ENCODE measurements at places on chromosomes 5 and 9.

GRCh38 chr9:2764353-2764752 is 47.0 kb downstream of the KCNV2 start:
- DNase-seq: no peak

DNA sequence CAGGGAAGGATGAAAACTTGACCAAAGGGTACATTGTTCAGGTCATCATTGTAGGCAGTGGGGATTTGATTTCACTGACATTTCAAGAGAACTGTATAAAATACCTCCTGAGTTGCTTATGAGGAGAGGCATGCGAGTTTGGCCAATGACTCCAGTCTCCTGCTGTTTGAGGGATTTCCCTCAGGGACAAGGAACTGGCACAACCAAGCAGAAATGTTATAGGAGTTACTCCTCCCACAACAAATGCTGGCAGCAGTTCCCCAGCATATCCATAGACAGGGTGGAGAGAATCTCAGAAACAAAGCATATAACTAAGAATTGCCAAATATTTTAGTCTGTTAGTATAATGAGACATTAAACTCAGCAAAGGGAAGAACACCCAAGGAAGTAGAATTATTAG is 47.2 kb upstream of the FBXL7 start:
- DNase-seq: no peak

DNA sequence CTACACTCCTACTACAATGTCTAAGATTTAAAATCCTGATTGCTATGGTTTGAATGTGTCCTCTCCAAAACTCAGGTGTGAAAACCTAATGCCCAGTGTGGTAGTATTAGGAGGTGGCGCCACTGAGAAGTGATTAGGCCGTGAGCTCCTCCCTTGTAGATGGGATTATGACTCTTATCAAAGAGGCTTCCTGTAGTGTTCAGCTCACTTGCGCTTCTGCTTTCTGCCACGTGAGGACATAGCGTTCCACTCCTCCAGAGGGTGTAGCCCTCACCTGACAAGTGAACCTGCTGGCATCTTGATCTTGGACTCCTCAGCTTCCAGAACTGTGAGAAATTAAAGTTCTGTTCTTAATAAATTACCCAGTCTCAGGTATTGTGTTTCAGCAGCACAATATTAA is 33.0 kb upstream of the WHRN start:
- no peak for DNase-seq

- DNase-seq: no peak
Observed at GRCh38 chr9:120885958-120886357, 9.0 kb upstream of the PHF19 start.

- no peak for DNase-seq
Observed at GRCh38 chr9:128375865-128376264, 4.7 kb downstream of the URM1 start.

- peak; percentile 2 for DNase-seq
Observed at GRCh38 chr5:137627293-137627692, 108.6 kb downstream of the KLHL3 start.

- peak; percentile 99 for DNase-seq
Observed at GRCh38 chr9:89604729-89605464, at the start of gene GADD45G. GADD45G (plus strand) TSS chr9:89605012; CDS start chr9:89605122, 110 bp downstream.

- DNase-seq: peak; percentile 36
Observed at GRCh38 chr5:134227259-134227658, 1.4 kb upstream of the PPP2CA start.

- DNase-seq: no peak
Observed at GRCh38 chr9:125540497-125540896, 166.5 kb downstream of the MAPKAP1 start.

- no peak for DNase-seq
Observed at GRCh38 chr5:93967923-93968322, 226.5 kb upstream of the POU5F2 start.

- peak; percentile 83 for DNase-seq
Observed at GRCh38 chr9:90441814-90442213, 200.8 kb downstream of the DIRAS2 start.

- DNase-seq: no peak
Observed at GRCh38 chr5:92613546-92613945, 967.5 kb downstream of the NR2F1-AS1 start.

GRCh38 chr5:126043688-126044087 is 379.5 kb upstream of the GRAMD2B start:
- DNase-seq: peak; percentile 87

All from NCI-H1417 (cell line).